SHP77 treated with DMSO at 0.1 percent for 48 hours (cell line): ENCODE measurements at places on chromosomes 16 and 17.

GRCh38 chr17:29043539-29044145, 701 bp downstream of the PIPOX start:
- no peak for DNase-seq

GRCh38 chr16:28219282-28219681, 7.5 kb upstream of the XPO6 start:
- DNase-seq = no peak

- DNase-seq = no peak
Measured at GRCh38 chr17:57471868-57472368, 215.6 kb downstream of the MSI2 start.

- peak; percentile 59 for DNase-seq
Measured at GRCh38 chr17:27446569-27447301, 9.5 kb upstream of the KSR1 start.

DNA sequence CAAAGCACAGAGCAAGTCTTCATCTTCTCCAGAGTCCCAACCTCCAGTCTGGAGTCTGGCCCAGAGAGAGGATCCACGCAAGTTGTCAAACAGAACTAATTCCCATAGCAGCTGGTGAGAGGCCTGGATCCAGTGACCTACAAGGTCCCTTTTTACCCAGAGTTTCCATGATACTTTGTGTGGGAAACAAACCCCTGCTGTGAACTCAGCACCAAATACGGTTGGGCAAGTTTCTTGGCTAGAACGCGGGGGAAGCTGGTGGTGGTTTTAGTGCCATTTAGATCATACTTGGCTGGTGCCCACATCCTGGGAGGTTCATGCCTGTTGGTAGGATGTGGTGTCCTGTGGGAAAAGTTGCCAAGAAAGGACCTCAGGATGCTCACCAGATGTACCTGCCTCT, 18.1 kb downstream of the TMC7 start:
- DNase-seq = no peak

- no peak for DNase-seq
Measured at GRCh38 chr17:17682293-17682736, 1.1 kb downstream of the RAI1 start.

- DNase-seq = no peak
Measured at GRCh38 chr16:5314377-5314776, 216.8 kb upstream of the EEF2KMT start.

DNA sequence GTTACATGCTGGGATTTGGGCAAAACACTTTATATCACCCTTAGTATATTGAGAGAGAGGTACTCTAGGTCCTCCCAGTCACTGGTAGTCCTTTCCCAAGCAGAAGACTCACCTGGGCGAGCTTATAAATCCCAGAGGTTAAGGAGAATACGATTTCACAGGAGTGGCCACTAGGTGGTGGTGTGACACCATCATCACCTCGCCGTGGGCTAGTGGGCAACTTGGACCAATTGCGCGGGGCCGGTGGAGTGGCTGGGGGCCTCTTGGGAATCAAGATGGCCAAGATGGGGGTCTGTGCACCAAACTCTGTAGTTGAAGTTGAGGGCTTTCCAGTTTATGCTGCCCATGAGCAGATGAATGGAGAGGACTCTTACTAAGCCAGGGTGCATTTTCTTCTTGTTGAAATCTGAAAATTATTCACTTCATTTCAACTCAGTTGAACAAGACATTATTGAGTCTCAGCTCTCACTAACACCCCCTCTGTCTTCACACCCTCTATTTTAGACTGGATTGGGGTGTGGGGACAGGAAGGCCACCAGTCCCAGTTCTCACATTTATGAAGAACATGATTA, 38.2 kb upstream of the PIRT start:
- peak; percentile 40 for DNase-seq

DNA sequence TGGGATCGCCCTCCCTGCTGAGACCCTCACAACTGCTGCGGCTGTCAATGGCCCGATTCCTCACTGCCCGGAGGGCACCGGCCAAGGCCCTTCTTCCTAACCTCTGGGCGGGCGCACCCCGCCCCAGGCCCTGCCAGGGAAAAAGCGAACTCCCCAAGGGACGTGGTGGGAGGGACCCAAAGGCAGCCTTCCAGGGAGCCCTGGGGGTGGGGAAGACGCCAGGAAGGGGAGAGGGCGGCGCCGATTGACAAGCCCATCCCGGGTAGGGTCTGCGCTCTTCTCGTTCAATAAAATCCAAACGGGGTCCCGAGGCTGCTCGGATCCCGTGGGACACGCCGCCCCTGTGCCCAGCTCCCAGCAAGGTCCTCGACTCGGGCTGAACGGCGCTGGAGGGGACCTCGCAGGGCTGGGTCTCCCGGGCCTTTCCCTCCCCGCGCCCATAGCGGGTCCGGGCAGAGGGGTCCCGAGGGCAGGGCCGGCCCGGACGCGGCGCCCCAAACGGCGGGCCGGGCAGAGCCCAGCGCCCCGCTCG, 416 bp downstream of the KIFC3 start:
- DNase-seq = no peak

GRCh38 chr17:70109497-70109896, 34.5 kb downstream of the KCNJ16 start:
- no peak for DNase-seq

GRCh38 chr17:62763891-62764600, 44.1 kb downstream of the MARCHF10 start:
- no peak for DNase-seq
